ENCODE measurements at places on chromosomes 5 and 9.

DNA sequence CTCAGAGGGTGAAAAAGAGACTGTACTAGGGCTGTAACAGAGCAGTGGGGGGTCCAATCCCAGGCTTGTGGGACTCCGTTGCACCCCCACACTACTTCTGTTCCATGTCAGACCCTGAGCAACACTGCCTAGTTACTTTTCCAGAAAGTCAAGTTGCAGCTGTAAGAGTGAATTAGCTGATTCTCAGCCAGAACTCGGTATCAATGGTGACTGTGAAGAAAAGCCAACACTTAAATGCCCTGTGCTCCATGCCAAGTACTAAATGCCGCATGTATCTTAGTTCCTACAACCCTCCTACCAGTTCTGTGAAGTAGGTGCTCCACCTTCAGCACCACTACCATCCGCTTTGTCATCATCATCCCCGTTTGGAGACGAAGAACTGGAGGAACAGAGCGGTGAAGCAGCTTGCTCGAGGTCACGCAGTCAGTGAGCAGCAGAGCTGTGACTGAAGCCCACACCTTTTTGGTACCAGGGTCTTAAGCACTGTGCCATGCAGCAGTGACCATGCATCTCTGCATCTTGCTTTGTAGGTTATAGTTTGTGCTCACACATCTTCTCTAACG lies 64.3 kb downstream of the NSG2 start:
- no peak for ATAC-seq

GRCh38 chr5:125151150-125151900 lies 404.9 kb upstream of the ZNF608 start:
- no peak for ATAC-seq

- no peak for ATAC-seq
Measured at GRCh38 chr5:9903801-9904200, 273.6 kb upstream of the TAS2R1 start.

GRCh38 chr5:54421976-54422375 lies 33.5 kb upstream of the HSPB3 start:
- no peak for ATAC-seq

DNA sequence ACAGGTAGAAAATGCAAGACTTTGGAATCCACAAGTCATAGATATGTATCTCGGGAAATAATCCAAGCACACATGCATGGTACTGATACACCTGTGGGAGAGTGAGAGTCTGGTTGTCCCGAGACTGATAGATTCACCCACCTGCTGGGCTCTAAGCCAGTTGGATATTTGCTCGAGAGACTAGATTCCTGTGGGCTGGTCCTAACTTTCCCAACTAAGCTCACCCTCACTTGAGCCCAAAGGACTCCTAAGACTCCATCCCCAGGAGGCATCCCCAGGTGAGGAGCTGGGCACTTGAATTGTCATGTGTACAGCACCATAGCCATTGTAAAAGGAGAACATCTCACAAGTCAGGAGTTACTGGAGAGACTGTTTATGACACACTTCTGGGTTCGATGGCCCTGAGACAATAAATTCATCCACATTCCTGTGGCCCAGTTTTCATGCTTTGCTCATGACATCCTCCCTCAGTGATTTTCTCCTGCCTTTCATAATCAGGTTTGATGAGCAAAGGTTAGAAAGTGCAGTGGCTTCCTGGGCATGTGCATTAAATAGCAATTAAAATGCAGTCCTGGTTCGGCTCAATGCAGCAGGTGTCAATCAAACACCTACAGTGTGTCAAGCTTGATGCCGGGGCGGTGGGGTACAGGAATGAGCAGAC lies 18.1 kb downstream of the SLC1A1 start:
- peak; percentile 24 for ATAC-seq

Data from SK-N-SH treated with all-trans-retinoic acid at 6 μM for 48 hours (cell line).